Forelimb muscle (tissue), 1 donor: ENCODE measurements at places on chromosomes 5 and 9. TPM values are rescaled to one million over a fixed set of nuclear protein-coding genes. Genes with fewer than 3 reads are reported as not detected.

Gene REEP2
- polyA plus RNA-seq = 20.0 TPM

Gene ZNF608
- polyA plus RNA-seq = 18.9 TPM

Gene GHR
- 20.0 TPM for polyA plus RNA-seq

Gene OR1J4
- not detected for polyA plus RNA-seq

Gene RABGAP1
- 34.3 TPM for polyA plus RNA-seq

Gene HK3
- polyA plus RNA-seq = 0.82 TPM

Gene MRPS2
- polyA plus RNA-seq = 32.5 TPM

Gene WDR38
- polyA plus RNA-seq = 0.11 TPM

Gene TAF11L13
- polyA plus RNA-seq = not detected

Gene MEF2C
- polyA plus RNA-seq = 934 TPM

DNA sequence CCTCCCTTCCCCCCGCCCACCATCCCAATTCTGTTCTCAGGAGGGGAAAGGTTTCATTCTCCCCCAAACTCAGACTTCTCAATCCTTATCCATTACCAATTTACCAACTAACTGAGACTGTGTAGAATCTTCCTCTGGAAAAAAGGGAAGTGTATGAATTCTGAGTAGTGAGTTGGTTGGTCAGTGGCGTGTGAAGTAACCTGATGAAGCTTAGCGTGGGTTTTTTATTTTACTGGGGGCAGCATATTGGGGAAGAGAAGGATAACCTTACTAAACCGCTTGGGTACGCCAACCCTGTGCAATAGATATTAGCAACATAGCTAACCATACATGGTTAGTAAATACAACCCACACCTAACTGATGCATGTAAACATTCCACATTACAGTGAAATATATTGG lies 1.1 kb upstream of the DNAJC21 start:
- no peak for DNase-seq

GRCh38 chr5:173792781-173793547 lies 95.2 kb upstream of the CPEB4 start:
- DNase-seq = no peak

DNA sequence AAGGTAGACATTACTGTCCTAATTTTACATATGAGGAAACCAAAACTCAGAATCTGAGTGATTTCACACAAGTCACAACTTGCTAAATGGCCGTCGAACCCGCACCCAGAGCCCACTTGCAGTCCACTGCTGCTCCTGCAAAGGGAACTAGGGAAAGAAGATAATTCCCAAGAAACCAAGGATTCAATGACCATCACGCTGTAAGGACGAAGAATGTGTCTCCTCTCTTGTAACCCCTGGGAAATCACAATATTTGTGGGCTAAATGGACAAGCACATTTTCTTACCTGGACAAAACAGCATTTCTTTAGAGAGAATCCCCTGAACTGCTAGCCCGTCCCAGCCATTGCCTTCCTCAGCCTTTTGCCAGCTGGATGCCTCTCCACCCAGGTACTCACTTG lies 2.4 kb downstream of the RPS14 start:
- no peak for DNase-seq

DNA sequence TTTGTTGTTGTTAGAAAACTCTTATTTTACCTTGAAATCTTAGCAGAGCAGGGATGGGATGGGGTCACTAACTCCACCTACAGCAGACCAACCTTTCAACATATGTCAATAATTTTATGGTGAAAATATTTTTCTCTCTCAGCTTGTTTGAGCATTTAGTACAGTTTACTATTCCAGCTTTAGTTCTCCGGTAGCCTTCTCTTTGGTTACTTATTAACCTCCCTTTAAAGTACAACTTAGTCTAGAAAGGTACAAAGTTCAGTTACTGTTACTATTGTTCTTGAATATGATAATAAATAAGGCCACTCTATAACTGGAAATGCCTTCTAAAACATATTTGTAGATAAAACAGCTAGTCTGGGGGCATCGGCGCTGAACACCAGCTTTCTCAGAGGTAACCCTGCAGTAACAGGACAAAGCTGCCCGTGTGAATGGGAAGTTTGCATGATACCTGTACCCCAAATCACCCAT lies 233.3 kb downstream of the PCSK1 start:
- no peak for DNase-seq

GRCh38 chr5:170113522-170113900 lies 7.8 kb downstream of the FOXI1 start:
- DNase-seq = no peak

DNA sequence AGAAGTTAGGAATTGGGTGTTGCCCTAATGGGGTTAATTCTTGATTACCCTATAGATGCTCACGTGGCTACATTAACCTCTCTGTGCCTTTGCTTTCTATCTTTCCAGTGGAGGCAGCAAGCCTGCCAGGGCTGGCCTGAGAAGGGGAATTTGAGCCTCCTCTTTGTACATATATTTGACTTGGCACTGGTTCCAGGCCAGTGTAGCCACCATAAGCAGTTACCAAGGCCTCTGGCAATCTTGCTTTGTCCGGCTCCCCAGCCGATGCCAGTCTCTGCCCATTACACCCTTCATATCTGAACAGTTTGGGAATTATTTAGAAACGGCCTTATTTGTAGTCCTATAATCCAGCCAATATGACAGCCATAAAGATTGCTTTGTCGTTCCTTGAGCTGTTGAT lies 58.6 kb upstream of the PPARGC1B start:
- no peak for DNase-seq

DNA sequence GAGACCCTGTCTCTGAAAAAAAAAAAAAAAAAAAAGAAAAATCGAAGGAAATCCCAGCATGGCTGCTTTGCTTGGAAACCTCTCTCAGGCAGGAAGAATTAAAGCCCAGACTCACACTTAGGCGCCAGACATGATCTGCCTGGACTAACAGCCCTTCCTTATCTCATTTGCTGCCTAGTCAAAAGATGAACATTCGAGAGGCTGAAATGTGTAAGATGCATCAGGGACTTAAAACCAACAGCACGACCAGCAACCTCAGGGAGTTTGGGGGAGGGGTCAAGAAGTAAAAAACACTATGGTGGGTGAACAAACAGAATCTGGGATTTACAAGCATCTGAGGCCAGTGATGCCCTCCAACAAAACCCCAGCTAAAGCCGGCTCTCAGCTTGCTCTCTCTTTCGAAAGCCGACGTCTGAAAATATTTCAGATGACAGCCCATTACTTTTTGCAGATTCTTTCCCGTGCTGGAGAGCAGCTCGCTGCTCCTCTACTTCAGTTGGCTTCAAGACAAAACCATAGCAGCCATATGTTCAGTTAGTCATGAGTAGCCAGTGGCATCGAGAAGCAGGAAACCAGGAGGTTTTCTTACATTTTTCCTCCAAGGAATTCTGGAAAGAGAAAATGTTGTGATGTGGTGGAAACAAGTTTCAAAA lies 249.9 kb downstream of the MARCHF11 start:
- DNase-seq = no peak

GRCh38 chr9:80086386-80086785 lies 514.6 kb downstream of the TLE4 start:
- no peak for DNase-seq

GRCh38 chr9:121295662-121296191 lies 27.8 kb downstream of the GSN start:
- DNase-seq = no peak

DNA sequence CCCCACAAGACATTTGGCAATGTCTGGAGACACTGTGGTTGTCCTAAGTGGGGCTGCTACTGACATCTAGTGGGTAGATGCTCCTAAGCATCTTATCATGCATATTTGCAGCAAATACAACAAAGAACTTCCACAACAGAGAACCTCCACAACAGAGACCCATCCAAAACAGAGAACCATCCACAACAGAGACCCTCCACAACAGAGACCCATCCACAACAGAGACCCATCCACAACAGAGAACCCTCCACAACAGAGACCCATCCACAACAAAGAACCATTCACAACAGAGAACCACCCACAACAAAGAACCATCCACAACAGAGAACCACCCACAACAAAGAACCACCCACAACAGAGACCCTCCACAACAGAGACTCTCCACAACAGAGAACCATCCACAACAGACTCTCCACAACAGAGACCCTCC lies 32.8 kb downstream of the ARPC5L start:
- DNase-seq = no peak

DNA sequence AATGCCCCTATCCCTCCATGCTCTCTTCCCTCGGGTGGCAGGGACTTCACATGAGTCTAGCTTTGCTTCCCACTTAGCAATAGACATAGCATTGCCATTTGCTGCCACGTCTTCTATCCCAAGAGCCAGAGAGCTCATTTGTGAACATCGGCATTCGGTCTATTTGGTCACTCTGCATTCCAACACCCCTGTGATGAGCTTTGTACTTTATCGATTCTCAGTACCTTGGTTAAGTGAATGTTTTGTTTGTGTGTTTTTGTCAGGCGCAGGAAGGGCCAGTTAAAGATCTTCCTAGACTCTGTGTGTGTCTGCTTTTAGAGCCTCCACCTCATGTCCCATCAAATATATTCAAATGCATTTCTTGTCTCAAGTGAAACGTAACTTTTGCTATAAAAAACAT lies 141.7 kb downstream of the TARS1 start:
- DNase-seq = no peak

DNA sequence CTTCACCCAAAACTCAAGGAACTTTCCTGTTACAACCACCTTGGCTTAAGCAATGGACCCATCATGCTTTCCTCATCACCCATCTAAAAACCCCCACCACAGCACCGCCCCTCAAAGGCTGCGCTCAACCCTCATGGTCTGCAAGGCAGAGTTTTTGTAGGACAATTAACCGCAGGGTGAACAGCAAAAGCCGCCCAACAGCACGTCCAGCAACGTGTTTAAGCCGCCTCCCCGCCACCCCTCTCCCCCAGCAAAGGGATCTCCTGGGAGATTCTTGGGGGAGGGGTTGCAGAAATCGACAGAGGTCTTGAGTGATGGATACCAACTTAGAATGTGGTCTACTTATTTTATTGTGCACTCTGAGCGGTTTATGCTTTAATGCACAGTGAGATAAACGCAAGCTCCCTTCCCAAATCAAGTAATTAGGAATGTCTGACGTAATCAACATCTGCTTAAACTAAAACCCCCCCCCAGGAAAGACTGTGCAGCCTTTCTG lies 1.9 kb downstream of the ROR2 start:
- no peak for DNase-seq

DNA sequence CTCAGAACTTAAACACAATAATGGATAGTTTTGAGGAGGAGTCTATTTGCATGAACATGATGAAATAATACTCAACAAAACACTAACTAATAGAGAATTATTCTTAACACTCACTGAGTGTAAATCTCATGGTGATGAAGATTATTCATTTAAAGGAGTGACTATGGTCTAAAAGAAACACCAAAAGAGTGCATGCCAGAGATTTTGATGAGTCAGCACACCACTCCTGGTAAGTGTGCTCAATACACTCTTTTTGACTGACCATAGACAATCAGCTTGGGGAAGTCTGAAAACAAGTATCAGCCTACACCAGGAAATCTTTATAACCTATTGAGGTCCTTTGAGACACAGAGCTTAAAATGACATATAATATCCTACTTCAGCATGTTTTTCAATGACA lies 6.8 kb upstream of the FST start:
- no peak for DNase-seq

- DNase-seq = no peak
Measured at GRCh38 chr5:132951897-132952296, 11.5 kb downstream of the AFF4 start.

DNA sequence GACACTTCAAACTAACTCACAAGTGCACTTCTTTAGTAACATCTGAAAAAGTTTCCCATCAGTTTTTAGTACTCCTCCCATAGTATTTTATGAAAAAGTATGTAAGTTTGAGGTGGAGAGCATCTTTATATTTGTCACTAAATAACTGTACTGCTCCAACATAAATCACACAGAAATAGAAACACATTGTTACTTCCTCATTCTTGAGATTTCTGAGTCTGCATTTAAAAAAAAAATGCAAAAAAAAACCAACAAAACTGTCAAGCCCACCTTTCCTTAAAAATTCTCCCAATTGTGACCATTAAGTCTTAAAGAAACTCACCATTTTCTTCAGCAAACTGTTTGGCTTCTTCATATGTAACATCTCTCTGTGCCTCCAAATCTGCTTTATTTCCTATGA lies 18.7 kb downstream of the RAB14 start:
- no peak for DNase-seq

DNA sequence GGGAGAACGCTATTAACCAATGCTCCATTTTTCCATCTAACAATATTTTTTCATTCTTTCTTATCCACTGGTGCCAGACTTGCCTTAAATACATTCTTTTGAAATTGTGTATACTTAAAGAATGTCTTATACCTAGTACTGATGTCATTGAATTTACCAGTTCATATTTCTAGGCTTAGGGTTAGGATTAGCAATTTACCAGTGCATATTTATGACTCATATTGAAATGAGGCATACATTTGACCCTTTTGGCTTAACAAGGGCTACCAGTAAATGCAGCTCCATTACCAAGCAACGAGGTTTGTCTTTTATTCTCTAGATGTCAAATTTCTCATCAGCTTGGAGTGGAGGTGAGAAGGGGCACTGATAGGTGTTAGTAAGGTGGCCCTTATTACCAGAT lies 89.5 kb downstream of the CDH9 start:
- no peak for DNase-seq

GRCh38 chr5:145293716-145294115 lies 541.4 kb downstream of the PRELID2 start:
- DNase-seq = no peak

GRCh38 chr5:35145691-35146317 lies 84.5 kb downstream of the PRLR start:
- no peak for DNase-seq

DNA sequence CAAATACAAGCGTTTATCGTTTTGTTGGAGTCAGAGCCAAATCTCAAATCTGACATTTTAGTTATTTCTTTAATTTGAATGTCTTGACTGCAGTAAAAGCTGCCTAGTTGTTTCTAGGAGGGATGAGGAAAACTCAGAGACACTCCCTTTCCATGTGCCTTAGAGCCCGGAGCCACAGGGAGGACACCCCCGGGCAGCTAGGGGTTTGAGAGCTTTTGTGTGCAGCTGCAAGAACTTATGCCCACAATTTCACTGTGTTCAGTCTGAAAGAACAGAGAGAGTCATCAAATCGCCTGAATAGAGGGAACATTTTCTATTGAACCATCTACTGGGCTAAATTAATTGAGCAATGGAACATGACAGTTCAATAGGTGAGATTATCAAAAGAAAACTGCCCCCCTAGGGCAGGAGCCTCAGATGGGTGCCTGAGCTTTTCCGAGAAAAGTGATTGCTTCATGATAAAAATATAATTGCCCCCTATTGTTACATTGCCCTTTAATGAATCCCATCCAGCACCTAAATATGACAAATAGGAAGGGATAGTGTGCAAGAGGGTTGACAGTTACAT lies 709.3 kb upstream of the RGMB start:
- DNase-seq = no peak

- DNase-seq = no peak
Measured at GRCh38 chr9:83505282-83505681, 32.9 kb downstream of the FRMD3 start.

GRCh38 chr9:110583237-110583636 lies 3.7 kb upstream of the SVEP1 start:
- DNase-seq = no peak

DNA sequence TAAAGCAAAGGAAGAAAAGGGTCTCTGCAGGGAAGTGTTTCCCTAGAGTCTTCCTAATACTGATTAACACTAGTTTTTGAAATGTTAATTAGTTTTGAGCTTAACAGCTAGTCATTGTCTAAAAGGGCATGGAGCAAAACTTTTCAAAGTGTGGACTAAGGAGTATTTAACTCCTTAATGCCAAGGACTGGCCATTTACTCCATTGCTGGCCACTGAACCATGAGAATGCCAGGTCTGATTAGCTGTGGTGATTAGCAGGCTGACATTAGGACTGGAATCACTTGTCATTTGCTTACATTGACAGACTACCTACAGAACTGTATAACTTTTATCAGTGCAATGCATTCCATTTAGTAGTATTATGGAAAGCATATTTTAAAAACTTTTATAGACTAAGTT lies 987.0 kb downstream of the NR2F1-AS1 start:
- DNase-seq = no peak
